ENCODE measurements at places on chromosomes 6 and 20.

DNA sequence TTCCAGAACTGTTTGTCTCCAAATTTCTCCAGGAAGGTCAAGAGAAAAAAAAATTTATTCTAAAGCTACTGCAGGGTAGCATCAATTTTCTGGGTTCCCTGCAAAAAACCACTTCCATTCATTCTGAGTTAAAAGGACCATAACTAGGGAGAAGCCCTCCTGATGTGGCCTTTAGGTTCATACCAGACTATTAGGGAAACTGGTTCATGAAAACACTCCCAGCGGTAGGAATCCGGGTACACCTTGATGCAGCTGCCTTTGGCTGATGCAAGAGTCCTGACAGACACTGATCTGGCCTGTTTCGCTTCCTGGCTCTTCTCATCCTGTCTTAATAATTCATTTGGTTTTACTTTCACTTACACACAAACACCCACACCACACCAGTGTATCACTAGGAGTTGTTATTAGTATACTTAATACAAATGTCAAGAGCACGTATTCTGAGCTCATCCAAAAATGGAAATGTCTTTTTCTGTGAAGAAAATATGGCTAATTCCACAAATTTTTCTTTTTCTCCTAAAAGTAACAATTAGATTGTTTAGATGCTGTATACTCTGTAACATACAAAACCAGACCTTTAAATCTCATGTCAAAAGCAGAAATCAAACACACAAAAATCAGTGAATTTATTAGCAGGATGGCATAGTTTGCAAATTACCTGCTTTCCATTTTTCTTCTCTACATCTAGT is 38.4 kb upstream of the ARHGAP18 start:
- peak; percentile 5 for DNase-seq

DNA sequence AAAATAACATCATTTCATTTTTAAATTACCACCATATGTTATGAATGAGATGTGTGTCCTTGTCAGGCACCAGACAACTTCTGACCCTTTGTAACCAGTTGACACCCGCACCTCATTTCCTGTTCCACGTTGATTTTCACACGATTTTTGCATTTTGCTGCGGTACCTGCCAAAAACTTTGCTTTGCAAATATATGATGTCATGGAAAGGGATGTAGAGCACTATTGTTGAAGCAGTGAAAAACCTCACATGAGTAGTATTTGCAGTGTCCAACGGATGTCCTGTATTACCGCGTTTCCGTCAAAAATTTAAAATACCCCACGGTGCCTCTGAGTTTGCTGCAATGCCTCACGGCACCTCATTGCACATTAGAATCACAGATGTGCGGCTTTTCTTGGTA is 115.6 kb downstream of the MTHFD1L start:
- no peak for DNase-seq

DNA sequence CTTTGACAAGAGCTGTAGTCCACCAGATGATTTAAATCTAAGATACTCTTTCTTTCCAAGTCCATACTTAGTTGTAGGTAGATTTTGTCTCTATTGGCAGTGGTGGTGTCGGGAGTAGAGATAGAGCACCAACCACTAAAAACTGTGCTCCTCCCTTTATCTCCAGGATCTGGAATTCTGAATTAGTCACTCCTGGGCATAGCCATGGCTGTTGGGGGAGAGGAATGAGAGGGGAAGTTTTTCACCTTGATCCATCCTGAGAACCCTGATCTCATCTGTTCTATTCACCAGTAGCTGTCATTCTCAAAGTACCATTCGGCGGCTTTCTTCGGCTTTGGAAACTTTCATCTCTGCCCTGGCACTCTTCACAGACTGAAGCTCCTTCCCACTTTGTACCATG is 35.6 kb upstream of the NKX2-4 start:
- no peak for DNase-seq

DNA sequence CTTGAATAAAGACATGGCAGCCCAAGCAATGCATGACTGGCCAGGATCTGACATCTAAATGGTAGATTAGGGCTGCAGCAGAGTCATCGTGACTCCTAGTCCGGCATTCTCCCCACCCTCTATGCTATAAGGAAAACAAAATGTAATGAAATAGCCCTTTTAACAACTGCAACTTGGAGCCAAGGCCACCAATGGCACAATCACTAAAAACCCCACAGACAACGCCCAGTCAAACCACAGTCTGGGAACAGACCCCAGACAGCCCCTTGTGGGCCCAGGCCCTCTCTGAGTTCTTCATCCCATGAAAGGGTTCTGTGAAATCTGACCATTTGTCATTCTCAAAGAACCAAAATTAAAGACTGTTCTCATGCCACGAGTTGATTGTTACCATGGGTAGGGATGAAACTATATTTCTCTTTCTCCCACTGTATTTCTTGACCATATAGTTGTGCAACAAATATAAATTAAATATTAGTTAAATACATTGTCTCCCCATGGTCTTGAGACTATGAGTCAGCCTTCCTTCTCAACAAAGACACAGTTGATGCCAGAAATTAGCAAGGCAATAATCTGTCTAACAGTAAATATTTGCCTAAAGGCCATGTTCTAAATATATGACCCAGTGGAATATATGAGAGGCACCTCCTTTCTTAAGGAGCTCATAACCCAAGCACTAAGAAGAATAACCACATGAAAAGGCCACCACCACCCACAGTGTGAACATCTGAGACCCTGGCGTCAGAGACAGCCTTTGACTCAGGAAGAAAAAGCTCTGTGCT is 85.6 kb upstream of the SSTR4 start:
- no peak for DNase-seq

- no peak for DNase-seq
Measured at GRCh38 chr20:61638802-61639585, 386.9 kb downstream of the CDH4 start.

DNA sequence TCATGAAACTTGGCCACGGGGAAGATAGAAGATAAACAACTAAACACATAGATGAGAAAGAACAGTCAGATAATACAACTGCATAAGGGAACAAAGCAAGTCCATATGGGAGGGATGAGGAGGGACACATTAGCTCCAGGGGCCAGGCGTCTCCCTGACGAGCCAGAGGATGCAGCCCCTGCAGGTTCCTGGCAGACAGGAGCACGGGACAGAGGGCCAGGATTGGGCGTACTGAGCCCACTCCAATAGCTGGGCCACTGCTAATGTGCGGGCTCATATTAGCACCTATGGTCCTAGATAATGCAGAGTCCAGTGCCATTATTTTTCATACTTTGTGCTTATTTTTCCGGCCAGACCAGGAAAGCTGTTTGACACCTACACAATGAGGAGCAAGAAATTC is 182.9 kb downstream of the ANKRD60 start:
- no peak for DNase-seq

GRCh38 chr6:134936931-134937330 is 13.0 kb downstream of the ALDH8A1 start:
- DNase-seq = no peak
